ENCODE measurements at places on chromosomes 3 and 15.

- peak; percentile 80 for DNase-seq
Measured at GRCh38 chr3:157130467-157131251, 29.3 kb downstream of the CCNL1 start.

- peak; percentile 19 for DNase-seq
Measured at GRCh38 chr15:67146875-67147381, 81.5 kb downstream of the SMAD3 start.

DNA sequence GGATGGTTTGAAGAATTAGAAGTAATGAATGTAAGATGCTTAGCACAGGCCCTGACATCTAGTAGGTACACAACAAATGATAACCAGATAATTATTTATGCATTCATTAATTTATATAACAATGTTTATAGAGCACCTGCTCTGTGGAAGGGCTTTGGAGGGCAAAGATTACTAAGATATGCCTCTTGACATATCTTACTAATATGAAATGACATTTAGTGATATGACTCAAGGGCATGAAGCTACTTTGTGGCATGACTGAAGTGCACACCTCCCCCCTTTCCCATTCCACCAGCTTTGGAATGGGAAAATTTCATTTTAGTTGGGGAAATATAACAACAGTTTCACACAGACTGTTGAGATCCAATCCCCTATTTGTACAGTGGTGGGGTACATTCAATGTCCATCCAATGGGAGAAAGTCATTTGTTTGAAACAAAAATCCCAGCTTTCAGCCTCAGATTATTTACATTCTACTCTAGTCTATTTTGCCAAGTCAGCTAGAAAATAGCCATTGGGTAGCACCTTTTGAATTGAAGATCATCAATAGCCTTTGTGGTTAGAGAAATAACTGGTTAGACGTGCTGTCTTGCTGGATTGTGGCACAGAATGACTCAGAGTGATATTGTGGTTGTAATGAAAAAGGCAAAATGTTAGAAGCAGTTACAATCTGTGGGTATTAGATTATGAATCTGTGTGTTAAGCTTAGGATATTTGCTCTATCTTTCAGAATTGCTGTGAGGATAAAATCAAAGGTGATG lies 72.9 kb downstream of the MOBP start:
- DNase-seq: no peak

DNA sequence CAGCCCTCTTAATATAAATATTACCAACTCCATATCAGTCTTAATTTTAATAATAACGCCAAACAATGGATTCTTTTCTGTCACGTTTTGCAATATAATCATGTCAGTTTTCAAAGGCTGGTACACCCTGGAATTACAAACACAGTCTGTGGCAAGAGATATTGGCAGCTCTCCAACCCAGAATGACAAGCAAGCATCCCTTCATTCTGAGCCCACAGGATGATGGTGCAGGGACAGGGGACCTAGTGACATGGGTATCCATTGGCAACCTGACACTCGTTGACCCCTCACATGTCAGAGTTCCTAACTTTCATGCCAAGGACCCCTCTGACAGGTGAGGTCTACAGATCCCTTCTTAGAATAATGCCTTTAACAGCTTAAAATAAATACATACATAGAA lies 154.5 kb upstream of the TSC22D2 start:
- no peak for DNase-seq

DNA sequence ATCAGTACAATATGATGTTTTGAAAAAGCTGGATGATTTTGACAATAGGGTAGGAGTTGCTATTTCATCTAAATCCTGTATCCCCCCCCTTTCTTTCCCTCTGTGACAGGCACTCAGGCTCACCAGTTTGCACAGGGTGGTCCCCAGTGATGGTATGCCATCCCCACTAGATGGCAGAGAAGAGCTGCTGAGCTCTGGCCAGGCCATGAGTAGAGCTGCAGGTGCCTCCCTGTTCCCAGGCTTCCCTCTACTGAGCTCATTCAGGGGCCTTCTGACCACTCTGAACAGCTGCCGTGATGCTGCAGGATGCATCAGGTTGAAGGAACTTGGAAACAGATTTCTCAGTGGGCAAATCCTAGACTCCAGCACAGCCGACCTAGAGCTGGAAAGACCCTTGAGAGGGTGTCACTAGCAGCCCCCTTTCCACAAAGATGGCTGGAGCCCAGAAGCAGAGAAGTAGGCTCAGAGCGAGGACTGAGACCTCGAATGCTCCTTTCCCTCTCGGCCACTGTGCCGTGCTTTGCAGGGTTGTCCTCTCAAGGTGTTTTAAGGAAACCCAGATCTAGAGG lies 45.1 kb downstream of the EFCAB12 start:
- peak; percentile 33 for DNase-seq

DNA sequence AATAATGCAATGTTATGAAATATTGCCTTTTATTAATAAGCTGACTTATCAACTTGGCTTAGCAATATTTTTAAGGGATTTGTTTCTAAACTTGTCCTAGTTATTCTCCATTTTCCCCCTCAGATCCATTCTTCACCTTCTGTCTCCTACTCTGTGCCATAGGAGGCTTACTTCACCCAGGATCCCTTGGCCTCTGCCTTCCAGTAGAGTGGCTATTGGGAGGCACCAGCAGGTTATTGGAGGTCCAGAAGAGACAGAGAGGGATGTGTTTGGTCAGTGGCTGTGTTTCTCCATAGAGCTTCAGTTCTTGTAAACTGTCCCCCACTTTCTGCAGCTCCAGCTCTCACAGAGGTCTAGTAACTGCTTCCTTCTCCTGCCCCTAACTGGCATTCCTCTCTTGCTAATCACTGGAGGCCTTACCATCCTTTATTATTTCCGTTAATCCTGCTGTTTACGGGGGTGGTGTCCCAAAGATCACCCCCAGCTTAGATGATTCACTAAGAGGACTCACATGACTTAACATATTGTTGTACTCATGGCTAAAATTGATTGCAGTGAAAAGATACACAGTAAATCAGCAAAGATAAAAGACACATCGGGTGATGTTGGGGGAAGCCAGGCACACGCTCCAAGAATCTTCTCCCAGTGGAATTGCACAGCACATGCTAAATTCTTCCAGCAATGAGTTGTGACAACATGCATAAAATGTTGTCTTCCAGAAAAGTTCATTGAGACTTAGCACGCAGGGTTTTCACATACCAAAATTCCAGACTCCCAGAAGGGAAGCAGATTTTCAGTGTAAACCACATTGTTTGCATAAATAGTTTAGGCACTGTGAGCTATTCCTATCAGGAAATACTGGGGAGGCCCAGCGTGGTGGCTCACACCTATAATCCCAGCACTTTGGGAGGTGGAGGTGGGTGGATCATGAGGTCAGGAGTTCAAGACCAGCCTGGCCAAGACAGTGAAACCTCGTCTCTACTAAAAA lies 67.5 kb downstream of the RPL22L1 start:
- no peak for DNase-seq

DNA sequence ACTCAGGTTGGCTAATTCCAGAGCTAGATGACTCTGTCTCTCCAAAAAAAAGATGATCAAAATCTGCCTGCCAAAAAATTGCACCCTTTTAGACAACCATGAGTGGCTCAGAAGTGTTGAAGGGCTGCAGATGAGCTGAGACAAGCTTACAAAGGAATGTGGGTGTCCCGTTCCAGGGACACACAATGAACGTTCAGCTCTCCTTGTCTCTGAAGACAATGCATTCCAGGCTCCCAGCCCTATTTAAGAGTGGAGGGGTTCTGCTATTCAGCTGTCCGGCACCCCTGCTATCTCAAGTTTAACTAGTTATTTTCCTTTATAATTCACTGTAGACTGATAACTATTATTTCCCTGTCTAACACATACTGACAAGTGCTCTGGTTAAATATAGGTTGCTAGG lies 355.1 kb upstream of the WNT5A start:
- no peak for DNase-seq

- DNase-seq: no peak
Measured at GRCh38 chr3:180467177-180467576, 134.8 kb upstream of the TTC14 start.

GRCh38 chr3:5197470-5198312 lies 10.2 kb downstream of the EDEM1 start:
- DNase-seq: peak; percentile 25

- no peak for DNase-seq
Measured at GRCh38 chr3:101926594-101927105, 77.3 kb downstream of the NFKBIZ start.

- no peak for DNase-seq
Measured at GRCh38 chr3:53113293-53114010, 16.8 kb downstream of the RFT1 start.

- DNase-seq: no peak
Measured at GRCh38 chr3:111669926-111670630, 74.9 kb upstream of the ZBED2 start.

DNA sequence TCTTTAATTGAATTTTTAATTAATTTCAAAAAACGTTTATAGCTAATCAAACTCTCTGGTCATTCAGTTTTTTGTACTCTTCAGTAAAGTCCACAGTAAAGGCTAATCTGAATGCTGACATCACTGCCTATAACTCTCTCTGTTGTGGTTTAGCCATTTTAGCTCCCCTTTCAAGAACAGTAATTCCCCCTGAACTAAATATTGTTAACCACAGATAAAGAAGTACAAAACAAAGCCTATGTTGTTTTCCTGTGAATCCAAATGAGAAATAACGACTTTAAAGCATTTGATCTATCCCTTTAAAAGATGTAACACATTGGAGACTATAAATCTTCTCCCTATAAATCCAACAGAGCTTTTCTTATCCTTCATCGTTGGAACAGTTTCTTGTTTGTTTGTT lies 94.2 kb downstream of the ZBTB20 start:
- DNase-seq: no peak

DNA sequence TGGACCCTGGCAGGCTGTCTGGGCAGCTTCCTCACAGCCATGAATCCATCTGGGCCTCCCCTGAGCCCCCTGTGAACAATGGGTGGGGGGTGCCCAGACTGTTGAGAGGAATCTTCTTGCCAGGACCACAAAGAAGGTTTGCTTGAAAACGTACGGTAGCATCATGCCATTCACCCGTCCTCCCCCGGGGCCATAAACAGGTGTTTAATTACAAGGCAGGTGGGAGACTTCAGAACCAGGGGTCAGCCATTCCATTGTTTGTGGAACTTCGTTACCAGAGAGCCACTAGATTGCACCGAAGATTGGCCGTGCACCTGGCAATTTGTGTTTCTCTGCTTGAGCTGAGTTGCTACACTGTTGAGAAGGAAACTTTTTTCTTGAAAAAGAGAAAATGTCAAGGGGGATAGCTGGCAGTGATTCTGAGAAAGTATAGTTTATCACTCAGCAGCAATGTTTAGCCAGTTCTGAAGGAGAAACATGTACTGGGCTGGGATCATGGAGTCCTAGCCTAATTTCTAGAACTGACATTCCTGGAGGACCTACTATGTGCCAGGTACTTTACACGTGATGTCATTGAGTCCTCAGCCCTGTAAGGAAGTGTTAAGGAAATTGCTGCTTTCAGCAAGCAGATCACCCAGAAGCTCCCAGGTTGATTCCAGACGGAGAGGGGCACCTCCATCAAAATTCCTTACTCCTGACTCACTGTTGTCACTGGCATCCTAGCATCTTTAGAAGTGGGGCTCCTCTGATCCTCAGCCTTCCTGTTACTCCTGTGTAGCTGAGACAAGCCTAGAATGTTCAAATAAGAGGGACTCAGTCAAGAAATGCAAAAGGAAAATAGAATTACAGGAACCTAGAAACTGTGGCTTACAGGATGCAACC lies 103.8 kb upstream of the UBE2E1 start:
- DNase-seq: no peak

GRCh38 chr3:152267831-152268554 lies 736 bp upstream of the MBNL1 start:
- DNase-seq: no peak

- DNase-seq: no peak
Measured at GRCh38 chr3:181487236-181487978, 224.3 kb upstream of the SOX2 start.

DNA sequence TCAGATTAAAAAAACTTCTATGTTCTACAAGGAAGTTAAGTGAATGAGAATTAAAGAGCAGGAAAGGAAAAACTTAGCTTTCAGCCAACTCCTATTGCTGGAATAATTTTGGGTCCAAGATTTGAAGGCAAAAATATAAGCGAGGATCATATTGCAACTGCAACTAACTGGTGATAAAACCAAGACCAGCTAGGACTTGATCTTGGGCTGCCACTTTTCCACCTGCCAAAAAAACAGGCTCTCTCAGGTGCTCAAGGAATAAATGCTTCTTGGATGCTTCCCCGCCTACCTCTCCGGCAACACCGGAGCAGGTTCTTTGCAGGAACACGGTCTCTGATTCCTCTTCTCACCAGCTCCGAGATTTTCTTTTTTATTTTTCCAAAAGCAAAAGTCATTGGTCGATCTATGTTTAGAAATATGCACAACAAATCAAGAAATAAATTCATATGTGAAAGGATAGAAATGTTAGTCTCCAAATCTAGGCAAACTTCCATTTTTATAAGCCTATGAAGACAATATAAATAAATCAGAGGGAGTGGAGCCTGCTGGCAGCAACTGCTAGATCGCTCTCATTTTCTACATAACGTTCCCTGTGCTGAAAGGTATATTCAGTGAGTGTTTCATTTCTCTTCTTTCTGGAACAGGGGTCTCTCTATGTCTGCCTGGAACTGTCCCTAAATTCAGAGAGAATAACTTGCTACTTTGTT lies 241.9 kb downstream of the NTRK3 start:
- no peak for DNase-seq

- no peak for DNase-seq
Measured at GRCh38 chr15:95520511-95520910, 810.0 kb upstream of the NR2F2 start.

DNA sequence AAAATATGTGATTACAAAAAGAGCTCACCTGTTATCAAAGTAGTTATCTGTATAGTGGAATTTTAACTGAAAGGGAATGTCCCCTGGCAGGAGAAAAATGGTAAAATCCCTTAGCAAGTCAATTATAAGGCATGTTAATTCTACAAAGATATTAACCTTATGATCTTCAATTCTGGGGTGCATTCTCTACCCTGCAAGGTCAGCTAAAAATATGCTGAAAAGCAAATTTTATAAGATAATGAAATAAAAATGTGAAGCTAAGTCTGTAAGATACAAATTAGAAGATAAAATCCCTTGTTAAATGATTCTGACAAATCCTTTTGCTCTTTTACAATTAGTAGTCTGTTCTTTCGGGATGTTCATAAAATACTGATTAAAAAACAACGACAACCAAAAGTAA lies 109.8 kb downstream of the BBX start:
- DNase-seq: no peak

GRCh38 chr15:70852501-70853317 lies 1.2 kb downstream of the LARP6 start:
- no peak for DNase-seq

GRCh38 chr3:172192830-172193415 lies 153.5 kb downstream of the FNDC3B start:
- no peak for DNase-seq
